Activated CD8-positive, alpha-beta memory T cell treated with anti-CD3 and anti-CD28 coated beads for 4 hours (primary cell): ENCODE measurements at places on chromosomes 4 and X.

DNA sequence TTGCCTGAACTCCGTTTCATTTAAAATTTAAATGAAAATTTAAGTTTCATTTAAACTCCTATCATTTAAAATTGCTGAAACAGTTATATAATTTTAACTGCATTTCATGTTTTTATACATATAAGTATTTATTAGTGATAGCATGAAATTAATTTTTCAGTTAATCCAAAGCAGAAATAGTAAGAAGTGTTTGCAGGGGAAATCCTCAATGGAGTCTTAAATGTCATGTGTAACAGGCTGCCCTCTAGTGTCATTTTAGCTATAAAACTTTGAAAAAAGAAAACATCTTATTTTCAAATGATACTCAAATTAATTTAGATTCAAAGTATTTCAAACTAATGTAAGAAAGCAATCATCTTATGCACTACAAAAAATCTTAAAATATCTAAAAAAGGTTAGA is 27.2 kb downstream of the TAPT1 start:
- DNase-seq: no peak

GRCh38 chr4:19557161-19557560 is 694.5 kb upstream of the SLIT2 start:
- DNase-seq: no peak

GRCh38 chr4:17142232-17142711 is 243.8 kb upstream of the LDB2 start:
- no peak for DNase-seq

- no peak for DNase-seq
These were observed 107.0 kb downstream of the DDIT4L start for GRCh38 chr4:100083289-100083688.

GRCh38 chr4:52869196-52869595 is 7.1 kb downstream of the RASL11B start:
- DNase-seq: no peak

DNA sequence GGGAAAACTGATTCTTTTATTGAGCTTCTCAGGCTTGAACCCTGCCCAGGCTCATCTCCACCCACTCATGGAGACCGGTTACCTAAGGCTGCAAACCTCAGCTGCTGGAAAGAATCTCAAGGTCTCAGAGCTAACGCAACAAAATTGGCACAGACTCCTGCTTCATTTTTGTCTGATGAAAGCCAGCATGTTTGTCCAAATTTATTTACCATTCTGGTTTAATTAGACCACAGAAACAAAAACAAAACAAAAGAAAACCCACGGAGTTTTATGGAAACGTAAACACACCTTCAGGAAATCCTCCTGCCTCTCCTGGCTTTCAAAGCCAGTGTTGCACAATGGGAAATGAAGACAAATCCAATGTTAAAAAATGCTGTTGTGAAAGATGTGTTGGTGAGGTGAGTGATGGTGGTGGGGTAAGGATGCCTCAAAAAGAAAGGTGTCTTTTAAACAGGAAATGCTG is 56.4 kb upstream of the PDLIM3 start:
- no peak for DNase-seq

DNA sequence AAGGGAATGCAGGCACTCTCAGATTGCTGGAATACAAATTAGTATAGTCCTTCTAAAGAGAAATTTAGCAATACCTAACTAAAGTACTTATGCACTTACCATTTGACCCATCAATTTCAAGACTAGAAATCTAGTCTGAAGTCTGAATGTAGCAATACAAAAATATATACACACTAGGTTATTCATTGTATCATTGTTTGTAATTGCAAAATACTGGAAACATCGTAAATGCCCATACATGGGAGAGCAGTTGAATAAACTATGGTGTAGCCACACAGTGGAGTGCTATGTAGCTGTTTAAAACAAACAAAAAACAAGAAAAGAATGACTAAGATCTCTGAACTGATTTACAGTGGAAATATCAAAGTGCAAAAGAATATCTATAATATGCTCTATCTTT is 346.4 kb downstream of the ZNF674 start:
- no peak for DNase-seq

GRCh38 chr4:55338486-55338885 is 7.6 kb upstream of the SRD5A3 start:
- no peak for DNase-seq

GRCh38 chr4:95546866-95547714 is 1.7 kb downstream of the UNC5C start:
- DNase-seq: no peak

GRCh38 chrX:48488034-48488433 is 12.0 kb downstream of the FTSJ1 start:
- no peak for DNase-seq

DNA sequence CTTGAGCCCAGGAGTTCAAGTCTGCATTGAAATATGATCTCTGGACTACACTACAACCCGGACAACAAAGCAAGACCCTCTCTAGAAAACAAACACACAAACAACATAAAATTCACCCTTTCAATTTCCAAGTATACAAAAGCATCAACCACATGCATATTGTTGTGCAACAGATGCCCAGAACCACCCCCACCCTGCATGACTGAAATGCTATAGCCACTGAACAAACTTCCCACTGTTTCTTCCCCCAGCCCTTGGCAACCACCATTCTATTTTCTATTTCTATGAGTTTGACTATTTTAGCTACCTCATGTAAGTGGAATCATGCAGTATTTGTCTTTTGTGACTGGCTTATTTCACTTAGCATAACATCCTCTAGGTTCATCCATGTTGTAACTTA is 14.2 kb upstream of the C4orf51 start:
- DNase-seq: no peak

DNA sequence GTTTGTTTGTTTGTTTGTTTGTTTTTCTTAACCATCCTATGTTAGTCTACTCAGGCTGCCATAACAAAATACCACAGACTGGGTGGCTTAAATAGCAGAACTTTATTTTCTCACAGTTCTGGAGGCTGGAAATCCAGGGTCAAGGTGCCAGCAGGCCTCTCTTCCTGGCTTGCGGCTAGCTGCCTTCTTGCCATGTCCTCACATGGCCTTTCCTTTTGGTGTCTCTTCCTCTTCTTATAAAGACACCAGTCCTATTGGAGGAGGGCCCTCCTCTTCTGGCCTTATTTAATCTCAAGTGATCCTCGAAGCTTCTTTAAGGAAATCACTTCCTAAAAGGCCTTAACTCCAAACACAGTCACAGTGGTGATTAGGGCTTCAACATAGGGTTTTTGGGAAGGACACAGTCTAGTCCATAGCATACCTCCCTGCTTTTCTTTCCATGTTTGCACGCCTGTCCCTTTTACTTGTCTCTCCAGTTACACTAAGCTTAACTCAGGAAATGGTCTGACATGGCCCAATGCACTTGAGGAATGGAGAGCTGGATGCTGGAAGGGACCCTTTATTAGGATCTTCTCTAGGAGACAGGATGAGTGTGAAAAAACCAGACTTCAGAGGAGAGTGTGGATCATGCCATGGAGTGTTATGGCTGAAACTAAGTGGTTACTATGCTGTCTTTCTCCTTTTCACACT is 36.0 kb upstream of the MGST2 start:
- DNase-seq: no peak

- DNase-seq: no peak
These were observed 191.9 kb upstream of the MAB21L2 start for GRCh38 chr4:150389896-150390530.

DNA sequence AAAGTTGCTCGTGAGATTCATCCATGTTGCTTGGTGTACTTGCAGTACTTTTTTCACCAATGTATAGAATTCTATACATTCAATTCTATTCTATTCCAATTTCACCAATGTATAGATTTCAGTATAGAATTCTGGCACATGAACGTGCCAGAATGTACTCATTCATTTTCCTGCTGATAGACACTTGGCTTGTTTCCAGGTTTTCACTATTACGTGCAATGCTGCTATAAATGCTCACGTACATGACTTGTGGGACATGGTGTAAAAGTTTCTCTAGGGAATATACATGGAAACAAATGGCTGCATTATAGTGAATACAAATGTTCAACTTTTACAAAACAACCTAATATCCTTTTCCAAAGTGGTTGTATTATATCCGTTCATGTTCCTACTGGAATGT is 6.8 kb upstream of the CXorf66 start:
- no peak for DNase-seq

DNA sequence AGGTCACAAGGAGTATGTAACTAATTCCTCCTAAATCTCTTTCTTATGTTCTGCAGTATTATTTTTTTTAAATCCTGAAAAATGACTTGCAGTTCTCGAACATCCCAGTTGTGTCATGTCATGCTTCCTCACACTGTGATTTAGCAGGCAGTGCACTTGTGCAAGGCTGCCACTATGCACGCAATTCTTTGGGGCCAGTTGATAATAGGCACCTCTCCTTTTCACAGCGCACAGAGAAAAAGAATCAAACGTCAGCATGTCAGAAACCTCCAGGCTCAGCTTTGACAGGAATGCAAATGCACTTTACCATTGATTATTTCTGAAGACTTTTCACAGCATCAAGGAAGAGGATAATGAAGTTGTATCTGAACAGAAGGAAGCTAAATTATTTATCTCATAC is 62.9 kb downstream of the FGF13 start:
- no peak for DNase-seq
